ENCODE measurements at places on chromosomes 3 and 15. TPM values are rescaled to one million over a fixed set of nuclear protein-coding genes. Genes with fewer than 3 reads are reported as not detected.

The MESD gene
- total RNA-seq: 34.3 TPM

- no peak for DNase-seq
Observed at GRCh38 chr3:194080436-194080835, 55.5 kb upstream of the HES1 start.

- DNase-seq: no peak
Observed at GRCh38 chr15:27549746-27550145, 549.4 kb downstream of the OCA2 start.

- DNase-seq: no peak
Observed at GRCh38 chr15:77180757-77181156, 109.8 kb upstream of the TSPAN3 start.

DNA sequence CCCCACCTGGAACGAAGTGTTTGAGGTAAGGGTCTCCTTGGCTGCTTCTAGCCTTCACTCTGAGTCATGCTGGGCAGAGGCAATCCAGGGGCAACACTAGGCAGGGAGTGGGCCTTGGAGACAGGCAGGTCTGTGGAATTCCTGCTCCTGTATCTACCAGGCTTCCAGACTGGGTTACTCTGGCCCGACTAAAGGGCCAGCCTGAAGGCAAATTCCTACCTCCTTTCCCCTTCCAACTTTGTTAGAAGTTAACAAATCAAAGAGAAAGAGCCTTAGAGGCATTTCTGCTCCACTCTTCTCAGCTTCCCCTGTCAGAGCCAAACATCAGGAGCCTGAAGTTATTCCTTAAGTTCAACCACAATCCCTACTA lies 30.1 kb downstream of the ESYT3 start:
- DNase-seq: no peak

DNA sequence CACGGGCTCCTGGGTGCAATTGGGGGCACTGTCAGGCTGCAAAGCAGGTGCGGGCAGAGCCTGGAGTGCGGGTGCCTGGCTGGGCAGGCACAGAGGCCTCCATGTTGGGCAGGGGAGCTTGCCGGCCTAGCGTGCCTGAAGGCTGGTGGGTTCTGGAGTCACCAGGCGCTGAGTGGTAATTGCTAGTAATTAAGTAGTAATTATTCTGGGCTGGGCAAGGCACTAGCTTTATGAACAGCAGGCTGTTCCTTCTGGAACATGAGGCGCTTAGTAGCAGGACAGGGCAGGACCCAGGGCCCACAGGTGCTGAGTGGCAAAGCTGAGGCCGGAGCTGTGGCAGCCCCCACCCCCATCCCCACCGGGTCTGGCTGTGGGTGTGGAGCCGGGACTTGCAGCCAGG lies 25.3 kb downstream of the PLXNA1 start:
- DNase-seq: no peak

- peak; percentile 36 for DNase-seq
Observed at GRCh38 chr15:70098461-70099166, 897 bp upstream of the TLE3 start.

- no peak for DNase-seq
Observed at GRCh38 chr3:16402451-16402850, 111.0 kb downstream of the RFTN1 start.

All from activated CD4-positive, alpha-beta T cell treated with anti-CD3 and anti-CD28 coated beads, Interleukin-2, amount 10 ng/mL, durations not matched to agents 7 days and 5 days (primary cell).